ENCODE measurements at places on chromosomes 11 and 22.

DNA sequence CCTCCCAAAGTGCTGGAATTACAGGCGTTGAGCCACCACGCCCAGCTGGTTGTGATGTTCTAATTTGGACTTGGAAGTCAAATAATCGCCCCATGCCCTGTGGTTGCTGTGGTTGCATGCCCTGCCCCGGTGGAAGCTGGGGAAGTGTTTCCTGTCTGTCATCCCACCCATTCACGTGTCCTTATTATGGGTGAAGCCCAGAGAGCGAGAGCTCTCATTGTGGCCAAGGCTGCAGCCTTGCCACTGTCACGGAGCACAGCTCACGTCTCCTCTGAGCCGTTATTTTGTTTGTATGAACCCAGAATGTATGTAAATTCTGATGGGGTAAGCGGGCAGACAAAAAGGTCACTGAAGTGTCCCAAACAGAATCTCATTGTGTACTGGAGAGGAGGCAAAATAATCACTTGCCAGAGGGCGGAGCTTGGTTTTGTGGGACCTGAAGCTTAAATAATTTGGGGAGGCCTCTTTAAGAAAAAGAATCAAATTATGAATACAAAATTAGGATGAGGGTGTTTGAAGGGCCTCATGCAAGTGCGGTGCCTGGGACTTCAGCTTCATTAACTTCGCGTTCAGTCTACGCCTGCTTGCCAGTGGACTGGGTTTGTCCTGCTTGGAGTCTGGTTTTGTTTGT is 25.8 kb upstream of the TREH start:
- no peak for DNase-seq

DNA sequence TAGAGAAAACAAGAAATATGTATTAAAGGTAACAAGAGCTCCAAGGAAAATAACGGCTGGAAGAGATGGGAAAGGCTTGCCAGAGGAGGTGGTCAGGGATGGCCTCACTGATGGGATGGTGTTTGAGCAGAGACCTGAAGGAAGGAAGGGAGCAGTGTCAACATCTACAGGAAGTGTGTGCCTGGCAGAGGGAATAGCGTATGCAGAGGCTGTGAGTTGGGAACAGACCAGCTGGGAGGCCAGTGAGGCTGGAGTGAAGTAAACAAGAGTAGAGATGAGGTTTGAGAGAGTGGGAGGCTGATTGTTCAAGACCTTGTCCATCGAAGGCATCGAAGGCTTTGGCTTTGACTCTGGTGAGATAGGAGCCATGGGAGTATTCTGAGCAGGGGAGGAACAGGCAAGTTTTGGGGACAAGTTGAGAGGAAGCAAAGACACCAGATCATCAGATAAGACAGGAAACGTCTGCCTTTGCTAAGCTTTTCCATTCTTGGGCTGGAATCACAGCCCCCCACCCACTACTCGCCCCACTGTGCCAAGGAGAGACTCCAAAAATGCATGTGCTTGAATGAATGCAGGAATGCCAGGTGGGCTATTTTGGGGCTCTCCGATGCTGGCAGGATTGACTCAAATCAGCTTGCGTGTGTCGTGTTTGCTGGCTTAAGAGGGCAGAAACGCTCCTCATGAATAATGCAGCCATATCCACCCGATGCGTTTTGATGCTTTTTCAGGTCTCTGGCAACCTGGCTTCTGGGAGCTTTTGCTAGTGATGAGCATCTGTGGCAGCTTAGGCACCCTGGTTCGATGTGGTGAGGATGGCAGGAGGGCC is 7.2 kb downstream of the SGSM1 start:
- no peak for DNase-seq

- no peak for DNase-seq
Measured at GRCh38 chr11:33880979-33881378, 10.9 kb downstream of the LMO2 start.

DNA sequence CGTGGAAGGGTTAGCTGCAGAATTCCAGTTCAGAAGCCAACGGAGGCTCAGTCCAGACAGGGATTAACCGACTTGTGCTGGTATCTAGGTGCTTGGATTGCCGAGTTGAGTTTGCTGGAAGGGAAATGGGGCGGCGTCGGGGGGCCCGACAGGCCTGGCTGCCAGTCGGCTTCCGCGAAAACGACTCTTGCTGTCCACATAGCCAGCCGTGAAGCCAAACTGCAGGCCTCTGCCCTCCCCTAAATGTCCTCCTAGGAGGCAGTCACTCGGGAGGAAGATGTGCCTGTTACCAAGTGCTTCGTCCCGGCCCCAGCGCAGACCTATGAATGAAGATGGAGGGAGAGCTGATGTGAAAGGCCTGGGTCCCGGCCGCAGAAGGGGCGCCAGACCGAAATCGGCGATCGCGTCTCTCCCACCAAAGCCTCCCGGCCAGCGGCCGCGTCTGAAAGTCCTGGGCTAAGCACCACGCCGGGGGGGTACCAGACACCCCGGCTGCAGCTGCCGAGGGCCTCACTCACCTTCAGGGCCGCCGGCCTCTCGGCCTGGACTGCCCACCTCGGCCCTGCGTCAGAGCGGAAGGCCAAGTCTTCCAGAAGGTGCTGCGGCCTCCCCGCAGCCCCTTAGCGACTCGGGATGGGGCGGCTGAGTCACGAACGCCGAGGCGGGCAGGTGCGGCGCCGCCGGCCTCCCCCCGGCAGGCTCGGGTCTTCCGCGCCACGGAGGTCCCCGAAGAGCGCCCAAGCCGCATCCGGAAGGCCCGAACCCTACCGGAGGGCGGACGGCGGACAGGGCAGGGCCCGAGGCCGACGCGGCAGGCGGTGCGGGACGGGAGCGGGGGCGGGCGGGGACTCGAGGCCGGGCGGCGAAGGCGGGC is 7.5 kb downstream of the DPAGT1 start:
- peak; percentile 44 for DNase-seq

GRCh38 chr22:36584666-36585065 is 55.7 kb upstream of the EIF3D start:
- DNase-seq, result no peak

- no peak for DNase-seq
Measured at GRCh38 chr11:44016546-44017442, 31.0 kb upstream of the ACCSL start.

DNA sequence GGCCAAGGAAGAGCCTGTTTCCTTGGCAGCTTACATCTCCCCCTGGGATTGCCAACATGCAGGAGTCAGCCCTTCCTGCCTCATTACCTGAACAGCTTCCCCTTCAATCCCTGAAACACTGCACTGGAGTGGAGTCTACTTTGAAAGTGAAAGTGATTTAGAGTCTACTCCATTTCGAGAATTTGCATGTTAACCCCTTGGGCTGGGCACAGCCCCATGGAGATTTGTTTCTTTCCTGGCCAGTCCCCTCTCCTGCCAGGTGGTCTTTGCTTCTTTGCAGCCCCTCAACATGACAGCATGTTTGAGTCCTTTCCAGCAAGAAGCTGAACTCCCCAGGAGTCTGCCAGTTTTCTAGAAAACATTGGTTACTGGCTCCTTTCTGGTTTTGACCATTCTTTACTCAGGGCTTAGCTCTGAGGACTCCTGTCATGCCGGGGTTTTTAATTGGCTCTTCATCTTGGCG is 59.9 kb downstream of the TRAF6 start:
- no peak for DNase-seq

DNA sequence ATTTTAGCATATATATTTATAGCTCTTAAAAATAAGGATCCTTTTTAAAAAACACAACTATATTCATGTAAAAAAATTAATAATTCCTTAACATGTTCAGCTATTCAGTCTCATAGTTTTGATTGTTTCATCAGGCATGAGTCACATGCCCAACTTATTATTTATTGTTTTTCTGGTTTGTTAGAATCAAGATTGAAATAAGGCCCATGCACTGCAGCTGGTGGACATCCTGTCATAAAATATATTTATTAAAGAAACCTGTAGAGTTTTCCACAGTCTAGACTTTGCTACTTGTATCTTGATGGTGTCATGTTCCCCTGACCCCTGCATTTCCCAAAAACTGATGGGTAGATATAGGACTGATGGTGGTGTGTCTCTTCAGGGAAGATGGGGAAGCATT is 77.4 kb downstream of the PARVA start:
- no peak for DNase-seq

GRCh38 chr11:2770096-2770751 is 70.4 kb upstream of the KCNQ1OT1 start:
- no peak for DNase-seq

GRCh38 chr11:108669286-108669685 is 4.4 kb downstream of the DDX10 start:
- DNase-seq, result no peak

GRCh38 chr22:28921585-28921879 is 38.2 kb downstream of the ZNRF3 start:
- DNase-seq, result no peak

- peak; percentile 38 for DNase-seq
Measured at GRCh38 chr11:6251120-6251733, 8.4 kb upstream of the CCKBR start.

DNA sequence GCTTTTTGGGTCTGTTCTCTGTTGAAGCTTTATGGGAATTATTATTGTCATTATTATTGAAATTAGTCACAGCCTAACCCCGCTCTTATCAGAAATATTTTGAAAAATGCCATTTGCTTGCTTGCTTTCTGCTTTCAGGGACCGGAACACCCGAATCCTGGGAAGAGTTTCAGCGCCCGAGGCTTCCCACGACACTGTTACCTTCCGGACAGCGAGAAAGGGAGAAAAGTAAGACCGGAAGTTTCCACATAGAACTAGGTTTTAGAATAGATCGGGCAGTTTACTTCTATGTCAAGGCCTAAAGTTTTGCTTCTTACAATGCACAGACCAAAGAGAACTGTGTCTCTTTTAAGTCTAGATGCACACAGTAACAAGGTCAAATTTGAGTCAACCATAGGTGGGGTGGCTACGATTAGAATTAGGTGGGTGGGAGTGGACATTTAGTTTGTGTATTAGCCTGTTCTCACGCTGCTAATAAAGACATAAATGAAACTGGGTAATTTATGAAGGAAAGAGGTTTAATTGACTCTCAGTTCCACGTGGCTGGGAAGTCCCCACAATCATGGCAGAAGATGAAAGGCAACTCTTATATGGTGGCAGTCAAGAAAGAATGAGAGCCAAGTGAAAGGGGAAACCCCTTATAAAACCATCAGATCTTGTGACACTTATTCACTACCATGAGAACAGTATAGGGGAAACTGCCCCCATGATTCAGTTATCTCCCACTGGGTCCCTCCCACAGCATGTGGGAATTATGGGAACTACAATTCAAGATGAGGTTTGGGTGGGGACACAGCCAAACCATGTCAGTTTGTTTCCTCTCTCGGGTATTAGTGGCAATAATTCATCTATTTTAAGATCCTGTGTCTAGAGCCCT is 12.9 kb downstream of the MPEG1 start:
- DNase-seq, result no peak

GRCh38 chr11:12518606-12519385 is 141.4 kb downstream of the PARVA start:
- DNase-seq, result no peak

DNA sequence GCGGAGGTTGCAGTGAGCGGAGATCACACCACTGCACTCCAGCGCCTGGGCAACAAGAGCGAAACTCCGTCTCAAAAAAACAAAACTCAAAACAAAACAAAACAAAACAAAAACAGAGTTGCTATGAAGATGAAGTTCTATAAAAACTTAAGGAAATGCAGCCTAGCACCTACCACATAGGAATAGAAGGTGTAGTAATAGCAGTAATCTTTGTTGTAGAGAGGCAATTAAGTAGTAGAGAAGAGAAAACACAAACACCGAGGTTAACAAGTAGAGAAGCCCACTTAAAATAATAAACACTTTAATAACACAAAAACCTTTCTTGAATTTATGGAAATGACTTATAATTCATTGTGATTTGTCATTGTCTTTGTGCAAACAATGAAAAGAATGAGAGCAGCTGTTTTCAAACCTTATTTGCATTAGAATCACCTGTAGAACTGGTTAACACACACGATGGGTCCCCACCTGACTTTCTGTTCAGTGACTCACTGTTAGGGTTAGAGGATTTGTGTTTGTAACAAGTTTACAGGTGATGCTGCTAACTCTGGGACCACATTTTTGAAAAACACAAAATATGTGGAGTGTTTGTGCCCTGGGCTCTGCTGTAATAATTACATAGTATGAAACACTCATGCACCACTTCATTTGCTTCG is 43.1 kb downstream of the TYR start:
- no peak for DNase-seq

DNA sequence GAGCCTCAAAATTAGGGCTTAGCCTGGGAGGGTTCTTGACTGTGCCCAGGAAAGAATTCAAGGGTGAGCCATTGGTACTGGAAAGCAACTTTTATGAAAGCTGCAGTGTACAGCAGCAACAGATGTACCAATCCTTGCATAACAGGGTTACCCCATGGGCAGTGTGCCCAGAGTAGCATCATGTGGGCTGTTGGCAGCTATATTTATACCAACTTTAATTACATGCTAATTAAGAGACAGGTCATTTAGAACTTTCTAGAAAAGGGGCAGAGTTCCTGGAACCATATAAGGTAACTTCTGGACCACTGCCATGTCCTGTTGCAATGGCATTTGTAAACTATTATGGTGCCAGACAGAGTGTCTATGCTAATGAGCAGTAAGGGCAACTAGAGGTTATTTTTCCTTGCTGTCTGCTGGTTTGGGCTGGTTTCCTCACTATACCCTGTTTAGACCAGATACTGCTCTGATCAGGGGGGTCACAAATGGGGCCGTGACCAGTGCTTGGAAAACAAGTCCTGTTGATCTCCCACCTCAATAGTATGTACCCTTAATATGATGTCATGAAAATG is 1120.5 kb upstream of the RAG2 start:
- no peak for DNase-seq

- no peak for DNase-seq
Measured at GRCh38 chr11:45755281-45755859, 49.6 kb upstream of the SLC35C1 start.

- DNase-seq, result no peak
Measured at GRCh38 chr11:61883947-61884346, 7.4 kb downstream of the FADS3 start.

DNA sequence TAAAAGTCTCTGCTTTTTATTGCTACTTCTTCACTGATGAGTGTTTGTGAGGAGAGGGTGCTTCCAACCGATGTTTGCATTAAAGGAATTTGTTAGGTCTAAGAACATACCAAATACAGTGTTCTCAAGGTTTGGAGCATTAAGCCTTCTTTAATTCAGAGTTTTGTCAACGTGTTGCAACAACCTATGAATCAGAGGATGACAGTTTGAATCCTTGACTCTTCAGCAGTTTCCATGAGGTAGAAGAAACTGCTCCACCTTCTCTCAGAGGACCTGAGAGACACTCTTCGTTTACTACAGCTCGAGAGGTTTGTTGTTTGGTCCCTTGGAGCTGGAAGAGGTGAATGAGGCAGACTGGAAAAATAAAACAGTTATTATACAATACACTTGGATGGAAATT is 55.7 kb downstream of the NCAM1 start:
- no peak for DNase-seq

DNA sequence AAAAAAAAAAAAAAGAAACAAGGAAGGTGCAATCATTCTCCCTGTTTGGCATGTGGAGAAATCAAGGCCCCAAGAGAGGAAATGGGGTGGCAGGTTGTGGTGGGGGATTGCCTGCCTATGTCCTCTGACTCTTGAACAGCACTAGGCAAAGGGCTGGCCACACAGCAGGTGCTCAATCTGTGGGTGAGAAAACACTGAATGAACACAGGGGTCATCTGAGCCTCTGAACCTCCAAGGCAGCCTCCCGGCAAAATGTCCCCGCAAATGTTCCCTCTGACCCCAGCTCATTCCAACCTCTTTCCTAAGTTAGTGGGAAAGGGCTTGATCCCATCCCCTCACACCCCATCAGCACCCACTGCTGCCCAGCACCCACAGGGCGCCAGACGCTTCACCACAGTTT is 4.6 kb downstream of the PLA2G6 start:
- DNase-seq, result no peak

- DNase-seq, result no peak
Measured at GRCh38 chr11:70948398-70948797, 304.0 kb downstream of the SHANK2 start.
